ENCODE measurements at places on chromosomes 13 and 19. TPM values are rescaled to one million over a fixed set of nuclear protein-coding genes. Genes with fewer than 3 reads are reported as not detected.

The ZNF878 gene
- total RNA-seq = 0.19 TPM

The PRTN3 gene
- not detected for total RNA-seq

DNA sequence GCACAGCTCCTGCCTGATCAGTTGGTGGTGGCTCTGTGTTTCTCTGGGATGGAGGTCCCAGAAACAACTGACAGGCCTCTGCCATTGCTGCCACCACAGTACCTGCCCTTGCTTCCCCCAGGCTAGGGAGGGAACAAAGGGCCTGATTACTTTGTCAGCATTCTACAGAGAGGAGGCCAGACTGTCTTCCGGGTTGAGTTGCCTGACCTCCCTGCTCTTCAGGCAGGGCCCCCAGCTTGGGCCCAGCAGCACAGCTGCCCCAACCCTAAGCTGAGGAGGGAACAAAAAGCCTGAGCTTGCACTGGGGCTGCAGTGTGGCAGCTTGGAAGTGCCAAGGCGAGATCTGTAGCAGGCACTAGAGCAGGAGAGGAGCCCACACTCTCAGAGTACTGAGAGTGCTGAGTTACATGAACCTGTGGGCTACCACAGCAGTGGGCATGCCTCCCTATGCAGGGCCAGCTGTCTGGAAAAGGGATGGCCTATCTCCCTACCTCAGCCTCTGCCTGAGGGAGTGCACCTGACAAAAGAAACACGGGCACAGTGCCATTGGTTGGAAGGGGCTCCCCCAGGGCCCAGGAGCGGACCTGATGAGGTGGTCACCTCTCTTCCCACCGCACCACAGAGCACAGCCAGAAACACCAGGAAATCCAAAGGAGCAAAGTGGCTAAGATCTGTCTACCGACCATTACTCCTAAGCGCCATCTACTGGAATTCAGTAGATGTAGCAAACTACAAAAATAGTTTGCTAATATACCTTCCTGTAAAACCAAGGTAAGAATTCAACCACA, 24.4 kb downstream of the SLC25A15 start:
- no peak for DNase-seq

- peak; percentile 96 for DNase-seq
These were observed 35.7 kb upstream of the MATK start for GRCh38 chr19:3821857-3822364.

GRCh38 chr13:112782429-112783010, 92.7 kb downstream of the ATP11A start:
- DNase-seq = no peak

GRCh38 chr13:43246382-43246781, 223.0 kb downstream of the DNAJC15 start:
- DNase-seq = no peak

- no peak for DNase-seq
These were observed 234.6 kb downstream of the POSTN start for GRCh38 chr13:37364007-37364406.

DNA sequence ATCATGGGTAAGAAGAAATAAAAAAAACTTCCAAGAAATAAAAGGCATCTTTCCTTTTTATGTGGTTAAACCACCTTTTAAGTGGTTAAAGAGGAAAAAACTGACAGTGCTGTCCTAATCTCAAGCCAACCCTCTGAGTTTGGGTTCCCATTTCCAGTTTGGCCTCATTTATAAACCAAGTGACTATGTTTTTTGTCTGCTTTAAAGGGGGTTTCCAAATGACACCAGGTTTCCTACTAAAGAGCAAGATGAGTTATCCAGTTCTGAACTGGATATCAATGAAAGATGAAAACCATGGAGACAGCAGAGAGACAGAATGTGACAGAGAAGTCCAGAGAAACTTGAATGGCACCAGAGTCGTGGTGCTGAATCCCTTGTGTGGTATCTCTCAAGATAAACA, 251.5 kb downstream of the ABCC4 start:
- DNase-seq = no peak

DNA sequence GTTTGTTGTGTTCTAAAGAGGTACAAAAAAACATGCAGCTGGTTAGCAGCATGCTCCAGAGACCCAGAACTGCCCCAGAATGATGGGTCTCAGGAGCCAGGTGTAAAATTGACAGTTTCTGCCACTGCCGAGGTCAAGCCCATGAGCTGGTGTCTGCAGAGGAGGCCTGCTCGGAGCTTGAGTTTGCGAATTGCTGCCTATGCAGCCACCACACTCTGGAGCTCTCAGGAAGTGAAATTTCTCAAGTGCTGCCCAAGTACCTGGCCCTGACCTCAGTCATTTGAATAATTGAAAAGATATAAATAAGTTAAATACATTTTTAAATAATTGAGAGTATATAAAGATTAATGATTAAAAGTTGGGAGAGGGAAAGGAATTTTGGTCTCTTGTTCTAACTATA, 66.4 kb downstream of the ZAR1L start:
- DNase-seq = no peak
